ENCODE measurements at places on chromosomes 16 and 17.
A peak's percentile ranks its signal among the peaks of the same experiment; 100 is the strongest.

- no peak for DNase-seq
These were observed 11.2 kb downstream of the ENPP7 start for GRCh38 chr17:79741751-79742588.

- peak; percentile 76 for DNase-seq
These were observed at the start of gene PIPOX for GRCh38 chr17:29042679-29043538. PIPOX (plus strand) TSS chr17:29043141; CDS start chr17:29043226, 85 bp downstream.

GRCh38 chr16:57284952-57285363 lies 486 bp upstream of the PLLP start:
- no peak for DNase-seq

GRCh38 chr17:66364990-66365490 lies 62.6 kb downstream of the PRKCA start:
- no peak for DNase-seq

- no peak for DNase-seq
These were observed 4.0 kb downstream of the TAC4 start for GRCh38 chr17:49843774-49844350.

- no peak for DNase-seq
These were observed 23.3 kb downstream of the TBCD start for GRCh38 chr17:82775001-82775823.

DNA sequence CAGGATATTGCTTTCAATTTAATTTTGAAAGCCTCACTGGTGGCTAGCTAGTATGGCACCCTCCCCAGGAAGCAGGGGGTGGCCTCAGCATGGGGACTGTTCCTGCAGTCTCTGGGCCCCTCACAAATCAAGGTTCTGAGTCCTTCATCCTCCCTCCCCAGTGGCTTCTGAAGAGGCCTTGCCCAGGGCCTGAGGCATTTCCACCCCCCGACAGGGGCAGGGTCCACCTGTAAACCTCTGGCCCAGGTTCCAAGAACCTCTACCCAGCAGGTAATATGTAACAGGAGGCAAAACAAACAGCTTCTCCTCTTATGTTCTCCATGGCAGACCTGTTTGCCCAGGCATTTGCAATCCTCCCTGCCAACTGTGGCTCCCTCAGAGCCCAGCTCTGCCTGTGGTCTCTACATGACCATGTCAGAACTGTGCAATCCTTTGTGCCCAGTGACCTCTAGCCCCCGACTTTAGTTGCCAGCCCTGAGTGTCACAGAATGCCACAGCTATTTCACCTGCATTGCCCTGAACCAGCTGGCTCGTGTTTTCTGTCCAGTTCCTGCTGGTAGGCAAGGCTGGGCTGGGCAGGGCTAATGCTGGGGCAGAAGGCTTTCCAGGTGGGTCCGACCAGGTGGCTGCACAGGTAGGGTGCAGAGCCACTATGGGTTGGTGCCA lies 14.3 kb downstream of the ACSF2 start:
- DNase-seq, result peak; percentile 78

DNA sequence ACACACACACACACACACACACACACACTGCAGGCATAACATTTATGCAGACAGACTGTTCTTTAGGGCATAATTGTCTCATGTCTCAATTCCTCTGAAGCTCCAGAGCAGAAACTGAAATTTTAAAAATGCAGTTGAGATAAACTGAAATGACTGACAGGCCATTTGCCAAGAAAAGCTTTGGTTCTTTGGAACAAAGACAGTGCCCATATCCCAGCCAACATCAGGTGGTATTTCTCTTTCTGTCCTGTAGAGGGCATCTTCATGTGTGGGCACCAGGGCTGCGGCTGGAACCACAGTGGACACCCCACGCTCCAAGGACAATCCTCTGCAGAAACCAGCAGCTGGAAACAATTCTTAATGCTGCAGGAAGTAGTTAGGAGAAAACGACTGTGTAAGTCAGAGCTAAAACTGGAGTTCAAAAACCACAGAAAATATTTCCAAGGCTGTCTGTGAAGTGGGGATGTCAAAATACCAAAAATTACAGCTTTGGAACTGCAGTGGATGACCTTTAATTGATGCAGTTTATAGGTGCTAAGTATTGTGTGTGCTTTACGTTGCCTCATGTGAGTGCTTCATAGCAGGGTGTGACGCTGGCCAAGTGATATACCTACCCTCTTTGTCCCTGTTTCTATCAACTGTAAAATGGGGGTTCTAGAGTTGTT lies 10.6 kb upstream of the MEFV start:
- DNase-seq, result no peak

DNA sequence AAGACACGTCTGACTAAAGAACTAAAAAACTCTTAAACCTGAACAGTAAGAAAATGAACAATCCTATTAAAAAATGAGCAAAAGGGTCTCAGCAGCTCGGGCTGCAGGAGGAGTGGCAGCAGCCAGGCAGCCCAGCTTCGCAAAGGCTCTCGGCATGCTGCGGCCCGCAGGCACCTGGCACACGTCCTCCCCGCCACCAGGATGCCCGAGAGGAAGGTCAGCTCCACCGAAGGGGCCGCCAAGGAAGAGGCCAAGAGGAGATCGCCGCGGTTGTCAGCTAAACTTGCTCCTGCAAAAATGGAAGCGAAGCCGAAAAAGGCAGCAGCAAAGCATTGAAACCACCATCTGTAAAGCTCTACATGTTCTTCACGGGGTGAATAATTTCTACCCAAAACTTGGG lies 173.5 kb downstream of the BCAS3 start:
- no peak for DNase-seq

DNA sequence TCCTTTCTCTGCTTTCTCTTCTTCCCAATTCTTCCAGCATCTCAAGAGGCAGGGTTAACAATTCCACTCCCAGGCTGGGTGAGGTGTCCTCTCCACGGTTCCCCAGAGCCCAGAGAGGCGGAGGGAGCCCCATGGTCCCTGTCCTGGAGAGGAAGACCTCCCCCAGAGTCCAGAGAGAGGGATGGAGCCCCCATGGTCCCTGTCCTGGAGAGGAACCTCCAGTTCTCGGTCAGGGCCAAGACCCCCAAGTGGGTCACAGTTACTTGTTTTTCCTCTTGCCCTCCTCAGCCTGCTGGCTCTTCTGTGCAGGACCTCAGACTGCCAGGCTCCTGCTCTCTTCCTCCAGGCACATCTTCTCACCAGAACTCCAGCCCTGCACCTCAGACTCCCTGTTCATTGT lies 135.2 kb downstream of the RPTOR start:
- DNase-seq, result no peak

GRCh38 chr17:73630531-73630930 lies 13.7 kb downstream of the SDK2 start:
- no peak for DNase-seq

DNA sequence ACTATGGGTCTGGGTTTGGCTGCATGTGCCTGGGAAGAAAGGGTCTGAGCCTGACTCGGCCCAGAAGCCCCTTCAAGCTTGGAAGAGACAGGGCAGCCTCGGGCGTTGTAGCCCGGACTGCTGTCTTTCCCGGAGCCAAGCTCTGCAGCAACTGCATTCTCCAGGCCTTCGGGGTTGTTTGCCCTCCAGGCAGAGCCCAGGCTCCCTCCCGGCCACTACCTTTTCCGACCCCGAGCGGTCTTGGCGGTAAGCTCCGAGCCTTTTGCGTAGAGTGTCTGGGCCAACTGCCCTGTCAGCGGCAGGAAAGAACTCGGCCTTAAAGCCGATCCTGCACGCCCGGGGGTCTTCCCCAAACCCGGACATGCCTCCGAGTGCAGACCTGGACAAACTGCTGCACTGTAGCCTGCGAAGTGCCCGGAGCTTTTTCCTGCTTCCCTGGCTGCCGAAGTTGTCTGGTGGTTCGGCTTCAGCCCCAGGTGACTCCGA lies 1.3 kb downstream of the LHX1 start:
- DNase-seq, result no peak

GRCh38 chr17:10458701-10459100 lies 10.7 kb downstream of the MYH4 start:
- no peak for DNase-seq

DNA sequence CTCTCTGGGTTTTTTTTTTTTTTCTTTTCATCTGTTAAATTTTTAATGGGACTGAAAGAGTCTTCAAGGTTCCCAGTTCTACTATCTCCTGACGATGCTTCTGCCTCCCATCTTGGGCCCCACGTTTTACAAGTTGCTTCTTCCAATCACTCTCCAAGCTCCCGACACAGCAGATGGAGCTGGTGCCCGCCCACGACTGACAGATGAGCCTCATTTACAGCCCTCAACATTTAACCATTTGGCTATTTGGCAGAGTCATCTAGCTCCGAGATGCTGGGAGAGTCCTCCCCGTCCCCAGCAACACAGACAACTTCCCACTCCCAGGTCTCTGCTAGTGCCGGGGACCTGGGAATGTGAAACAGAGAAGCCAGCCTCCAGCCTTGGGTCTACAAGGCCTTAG lies 276.9 kb downstream of the SHISA9 start:
- DNase-seq, result no peak

DNA sequence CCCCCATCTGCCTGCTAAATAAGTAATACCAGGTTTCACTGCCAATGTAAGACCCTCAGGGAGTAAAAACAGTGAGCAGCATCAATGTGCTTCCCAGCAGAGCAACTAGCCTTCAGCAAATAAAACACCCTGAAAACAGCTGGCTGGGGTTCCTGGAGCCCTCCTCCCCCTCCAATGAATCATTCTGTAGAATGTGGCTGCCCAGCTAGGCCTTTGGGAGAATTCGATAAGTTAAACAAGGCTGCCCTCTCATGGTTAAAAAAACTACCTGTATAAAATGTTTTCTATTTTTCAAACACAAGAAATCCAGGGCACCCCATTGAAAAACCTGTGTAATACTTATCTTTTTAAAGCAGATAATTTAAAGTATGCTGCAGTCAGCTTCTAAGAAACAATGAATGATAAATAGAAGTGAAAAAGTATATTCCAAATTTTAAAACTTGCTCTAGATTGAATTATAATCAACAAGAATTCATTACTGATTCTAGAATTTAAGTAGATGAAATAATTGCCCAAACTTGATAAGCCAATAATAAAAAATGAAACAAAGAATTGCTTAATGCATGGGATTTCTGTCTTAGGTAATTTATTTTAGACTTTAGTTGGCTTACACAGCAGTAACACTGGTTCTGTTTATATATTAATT lies 9.4 kb upstream of the TOM1L1 start:
- DNase-seq, result peak; percentile 12

DNA sequence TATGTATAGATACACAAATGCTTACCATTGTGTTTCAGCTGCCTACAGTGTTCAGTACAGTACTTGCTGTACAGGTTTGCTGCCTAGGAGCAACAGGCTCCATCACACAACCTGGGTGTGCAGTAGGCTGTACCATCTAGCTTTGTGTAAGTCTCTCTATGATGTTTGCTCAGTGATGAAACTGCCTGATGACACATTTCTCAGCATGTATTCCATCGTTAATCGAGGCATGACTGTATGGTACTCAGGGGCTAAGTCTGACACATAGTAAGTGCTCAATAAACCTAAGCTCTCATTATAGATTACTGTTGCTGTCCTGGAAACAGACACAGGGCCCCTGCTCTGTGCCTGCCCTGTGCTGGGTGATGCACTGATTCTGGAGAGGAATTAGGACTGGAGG lies 18.1 kb downstream of the KCNJ12 start:
- DNase-seq, result no peak

- DNase-seq, result peak; percentile 76
These were observed 467.1 kb downstream of the SOX9 start for GRCh38 chr17:72587773-72588511.

DNA sequence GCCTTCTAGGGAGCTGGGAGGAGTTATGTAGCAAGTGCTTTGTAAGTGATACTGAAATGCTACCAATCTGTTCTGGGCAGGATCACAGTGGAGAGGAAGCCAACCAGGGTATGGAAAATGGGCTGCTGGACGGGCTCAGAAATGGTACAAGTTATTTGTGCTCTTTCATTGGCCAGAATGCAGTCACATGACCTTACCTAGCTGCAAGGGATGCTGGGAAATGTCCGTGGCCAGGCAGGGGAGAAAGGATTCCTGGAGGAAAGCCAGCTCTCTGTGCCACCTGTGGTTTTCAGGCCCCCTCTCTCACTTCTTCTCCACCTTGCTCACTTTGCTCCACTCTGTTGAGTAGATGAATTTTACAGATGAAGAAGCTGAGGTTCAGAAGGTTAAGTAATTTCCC lies 4.8 kb downstream of the EEF2K start:
- DNase-seq, result no peak

DNA sequence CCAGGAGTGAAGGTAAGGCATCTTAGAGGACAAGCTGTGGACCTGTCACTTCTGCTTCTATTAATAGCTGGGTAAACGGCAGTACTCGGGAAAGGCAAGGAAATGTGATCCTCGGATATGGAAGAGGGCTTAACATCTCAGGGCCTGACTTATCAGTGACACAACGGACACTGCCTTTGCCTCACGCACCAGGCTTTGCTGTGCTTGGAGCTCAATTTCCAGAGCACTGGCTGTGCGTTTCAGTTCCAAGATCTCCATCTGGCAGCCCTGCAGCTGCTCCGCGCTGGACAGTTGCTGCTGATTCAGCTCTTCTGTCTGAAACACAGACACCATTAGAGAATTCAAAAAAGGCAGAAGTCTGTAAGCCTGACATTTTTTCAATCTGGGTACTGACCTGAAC lies 3.5 kb downstream of the KRT40 start:
- no peak for DNase-seq

DNA sequence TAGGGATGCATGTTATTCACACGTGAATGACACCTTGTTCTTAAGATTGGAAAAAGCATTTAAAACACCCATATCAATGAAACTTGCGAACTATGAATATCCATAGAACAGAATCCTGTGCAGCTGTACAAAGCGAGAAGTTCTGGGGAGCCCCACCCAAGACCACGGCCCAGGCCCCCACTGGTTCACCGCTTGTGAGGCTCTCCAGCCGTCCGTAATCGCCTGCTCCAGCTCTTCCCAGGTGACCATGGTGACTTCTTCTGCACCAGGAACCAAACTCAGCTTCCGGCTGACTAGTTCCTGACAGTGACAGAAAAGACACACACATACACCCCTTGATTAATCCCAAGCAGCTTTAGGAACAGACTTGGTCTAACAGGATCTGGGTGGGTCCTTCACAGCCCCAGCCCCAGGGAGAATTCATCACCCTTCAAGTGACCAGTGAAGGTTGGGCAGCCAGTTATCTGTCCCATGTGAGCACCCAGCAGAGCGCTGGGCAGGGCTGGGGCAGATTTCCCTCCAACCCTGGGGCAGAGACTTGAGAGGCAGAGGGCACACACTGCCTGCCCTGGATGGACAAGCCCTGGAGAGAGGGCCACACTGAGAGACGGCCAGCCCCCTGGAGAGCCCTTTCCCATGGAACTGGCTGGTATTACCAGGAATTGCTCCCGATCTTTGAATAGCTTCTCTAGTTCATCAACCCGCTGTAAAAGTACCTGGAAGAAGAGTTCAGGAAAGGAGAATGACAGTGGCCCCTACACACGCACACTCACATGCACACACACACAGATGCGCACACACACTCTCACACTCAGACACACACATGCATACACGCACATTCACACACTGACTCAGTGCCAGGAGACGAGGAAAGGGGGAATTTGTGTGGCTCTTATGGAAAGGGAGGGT lies 3.6 kb downstream of the QRICH2 start:
- DNase-seq, result no peak

GRCh38 chr16:77946823-77947222 lies 75.5 kb upstream of the CLEC3A start:
- DNase-seq, result no peak

DNA sequence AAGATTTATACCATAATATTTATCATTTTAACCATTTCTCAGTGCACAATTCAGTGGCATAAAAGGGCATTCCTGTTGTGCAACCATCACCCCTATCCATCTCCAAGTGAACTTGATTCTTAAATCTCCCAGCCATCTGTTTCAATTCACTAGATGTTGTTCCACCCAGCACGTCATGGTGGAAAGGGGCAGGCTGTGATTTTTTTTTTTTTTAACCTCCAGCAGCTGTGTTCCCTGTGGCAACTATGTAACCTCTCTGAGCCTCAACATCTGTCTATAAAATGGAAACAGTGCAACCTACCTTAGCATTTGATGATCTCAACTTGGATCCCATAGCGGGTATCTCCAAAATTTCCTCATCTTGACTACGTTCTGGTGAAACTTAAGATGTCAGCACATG lies 604.5 kb downstream of the WWOX start:
- no peak for DNase-seq
